ENCODE measurements at places on chromosomes 16 and 17.

DNA sequence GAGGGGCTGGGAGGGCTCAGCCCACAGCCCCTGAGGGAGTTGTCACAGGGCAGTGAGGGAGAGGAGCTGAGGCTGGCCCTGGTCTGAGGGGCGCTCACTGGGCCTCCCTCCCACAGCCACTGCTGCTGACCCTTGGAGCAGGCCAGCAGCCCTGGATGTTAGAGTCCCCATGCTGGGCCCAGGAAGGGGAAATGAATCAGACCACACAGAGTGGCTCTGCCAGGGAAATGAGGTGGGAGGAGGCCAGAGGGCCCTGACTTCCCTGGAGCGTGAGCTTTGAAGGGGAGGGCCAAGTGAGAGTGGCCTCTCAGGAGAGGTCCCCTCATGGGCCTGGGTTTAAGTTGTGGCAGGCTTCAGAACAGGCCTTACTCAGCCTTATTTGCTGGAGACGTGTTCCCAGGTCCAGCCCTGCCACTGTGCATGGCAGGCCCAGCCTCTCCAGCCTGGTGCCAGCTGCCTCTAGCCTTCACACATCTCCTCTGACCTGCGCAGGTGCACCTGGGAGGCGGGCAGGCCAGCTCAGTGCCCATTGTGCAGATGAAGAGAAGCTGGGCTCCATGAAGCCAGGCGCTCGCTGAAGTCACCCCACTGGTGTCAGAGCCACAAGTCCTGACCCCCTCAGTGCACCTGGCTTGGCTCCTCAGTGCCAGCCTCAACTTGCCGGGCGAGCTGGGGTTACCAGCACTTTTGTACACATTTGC lies 15.4 kb downstream of the GPT2 start:
- no peak for DNase-seq

DNA sequence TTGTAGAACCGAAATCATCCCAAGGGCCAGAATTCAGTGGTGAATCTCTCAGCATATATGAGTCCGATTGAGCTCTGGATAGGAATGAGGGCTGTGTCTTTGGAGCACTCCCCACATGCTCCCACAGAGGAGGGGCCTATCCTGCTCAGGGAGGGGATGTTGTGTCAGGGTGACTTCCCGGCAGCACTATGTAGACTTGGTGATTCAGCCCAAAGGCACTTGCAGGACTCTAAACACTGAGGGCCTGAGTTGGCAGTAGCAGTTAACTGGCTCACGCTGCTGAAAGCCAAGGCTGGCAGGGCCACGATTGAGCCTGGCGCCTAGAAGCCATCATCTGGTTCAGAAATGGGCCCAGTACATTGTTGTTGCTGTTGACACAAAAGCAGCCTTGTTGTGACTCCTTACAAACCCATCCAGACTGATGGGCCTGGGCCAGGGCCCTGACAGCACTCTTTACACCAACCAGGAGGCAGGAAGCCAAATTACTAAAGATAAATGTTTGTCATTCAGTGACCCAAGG lies 31.9 kb downstream of the NMT1 start:
- DNase-seq: no peak

DNA sequence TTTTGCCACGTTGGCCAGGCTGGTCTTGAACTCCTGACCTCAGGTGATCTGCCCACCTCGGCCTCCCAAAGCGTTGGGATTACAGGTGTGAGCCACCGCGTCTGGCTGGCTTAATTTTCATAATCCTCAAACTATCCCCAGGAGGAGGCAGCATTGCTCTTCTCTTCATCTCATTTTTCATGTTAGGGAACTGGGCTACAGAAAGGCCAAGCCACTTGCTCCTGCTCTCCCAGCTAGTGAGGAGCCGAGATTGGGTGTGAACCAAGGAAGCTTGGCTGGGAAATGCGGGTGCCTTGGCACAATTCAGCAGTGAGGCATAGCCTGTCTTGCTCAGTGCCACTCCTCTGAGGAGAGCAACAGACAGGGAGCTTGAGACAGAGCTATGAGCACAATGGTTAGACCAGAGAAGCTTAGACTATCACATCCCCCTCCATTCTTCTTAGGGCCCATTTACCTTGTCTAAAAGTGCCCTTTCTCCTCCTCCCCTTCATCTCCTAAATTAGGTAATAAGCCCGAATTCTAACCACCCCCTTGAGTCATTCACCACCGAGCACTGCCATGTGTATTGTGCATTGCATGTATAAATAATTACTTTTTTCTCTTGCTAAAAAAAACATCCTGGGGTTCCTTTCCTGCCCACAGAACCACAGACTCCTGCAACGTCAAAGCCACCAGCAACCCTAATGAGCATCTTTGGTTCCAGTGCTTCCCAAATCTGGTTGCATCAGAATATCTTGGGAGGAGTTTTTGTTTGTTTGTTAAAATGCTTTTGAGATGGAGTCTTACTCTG lies 20.0 kb upstream of the KIF19 start:
- no peak for DNase-seq

DNA sequence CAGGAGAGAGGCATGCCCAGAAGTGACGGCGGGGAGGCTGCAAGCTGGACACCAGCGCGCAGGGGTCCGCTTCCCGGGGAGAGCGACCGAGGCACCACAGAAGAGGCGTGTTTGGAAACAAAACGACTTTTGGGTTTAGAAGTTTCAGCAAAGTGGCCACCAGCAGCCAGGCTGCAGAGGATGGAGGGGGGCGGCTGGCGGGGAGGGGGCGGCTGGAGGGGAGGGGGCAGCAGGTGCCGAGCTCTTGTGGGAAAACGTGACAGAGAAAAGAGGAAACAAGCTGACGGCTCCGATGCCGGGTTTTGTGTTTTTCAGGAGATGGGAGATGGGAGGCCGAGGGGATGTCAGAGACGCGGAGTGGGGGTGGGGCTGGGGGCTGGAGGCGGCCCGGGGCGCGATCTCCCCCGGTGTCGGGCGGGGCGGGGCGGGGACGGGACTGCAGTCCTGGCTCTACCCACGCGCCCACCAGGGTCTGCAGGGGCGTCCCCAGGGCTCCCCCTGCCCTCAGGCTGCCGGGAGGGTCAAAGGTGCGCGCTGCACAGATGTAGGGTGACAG lies 32.1 kb upstream of the RPH3AL start:
- DNase-seq: no peak

DNA sequence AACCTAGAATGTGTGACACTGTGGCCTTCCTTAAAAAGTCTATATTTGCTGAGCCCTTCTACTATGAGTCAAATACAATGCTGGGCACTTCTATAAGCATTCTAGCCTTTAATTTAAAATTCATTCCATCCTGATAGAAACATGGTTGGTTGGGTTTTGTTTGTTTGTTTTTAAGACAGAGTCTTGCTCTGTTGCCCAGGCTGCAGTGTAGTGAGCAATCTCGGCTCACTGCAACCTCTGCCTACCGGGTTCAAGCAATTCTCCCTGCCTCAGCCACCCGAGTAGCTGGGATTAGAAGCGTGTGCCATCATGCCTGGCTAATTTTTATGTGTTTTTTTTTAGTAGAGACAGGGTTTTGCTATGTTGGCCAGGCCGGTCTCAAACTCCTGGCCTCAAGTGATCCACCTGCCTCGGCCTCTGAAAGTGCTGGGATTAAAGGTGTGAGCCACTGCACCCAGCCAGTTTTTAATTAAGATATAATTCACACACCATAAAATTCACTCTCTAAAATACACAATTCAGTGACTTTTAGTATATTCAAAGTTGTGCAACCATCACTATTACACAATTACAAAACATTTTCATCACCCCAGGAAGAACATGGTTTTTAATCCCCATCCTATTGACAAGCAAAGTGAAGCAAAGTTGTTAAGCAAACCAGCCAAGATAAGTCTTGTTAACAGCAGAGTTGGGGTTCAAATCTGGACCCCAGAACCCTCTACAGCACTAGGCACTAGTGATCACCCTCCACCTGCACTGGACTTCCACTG lies 42.8 kb downstream of the CMTM4 start:
- DNase-seq: no peak

- no peak for DNase-seq
These were observed 82.3 kb downstream of the ADCY9 start for GRCh38 chr16:4033951-4034350.

DNA sequence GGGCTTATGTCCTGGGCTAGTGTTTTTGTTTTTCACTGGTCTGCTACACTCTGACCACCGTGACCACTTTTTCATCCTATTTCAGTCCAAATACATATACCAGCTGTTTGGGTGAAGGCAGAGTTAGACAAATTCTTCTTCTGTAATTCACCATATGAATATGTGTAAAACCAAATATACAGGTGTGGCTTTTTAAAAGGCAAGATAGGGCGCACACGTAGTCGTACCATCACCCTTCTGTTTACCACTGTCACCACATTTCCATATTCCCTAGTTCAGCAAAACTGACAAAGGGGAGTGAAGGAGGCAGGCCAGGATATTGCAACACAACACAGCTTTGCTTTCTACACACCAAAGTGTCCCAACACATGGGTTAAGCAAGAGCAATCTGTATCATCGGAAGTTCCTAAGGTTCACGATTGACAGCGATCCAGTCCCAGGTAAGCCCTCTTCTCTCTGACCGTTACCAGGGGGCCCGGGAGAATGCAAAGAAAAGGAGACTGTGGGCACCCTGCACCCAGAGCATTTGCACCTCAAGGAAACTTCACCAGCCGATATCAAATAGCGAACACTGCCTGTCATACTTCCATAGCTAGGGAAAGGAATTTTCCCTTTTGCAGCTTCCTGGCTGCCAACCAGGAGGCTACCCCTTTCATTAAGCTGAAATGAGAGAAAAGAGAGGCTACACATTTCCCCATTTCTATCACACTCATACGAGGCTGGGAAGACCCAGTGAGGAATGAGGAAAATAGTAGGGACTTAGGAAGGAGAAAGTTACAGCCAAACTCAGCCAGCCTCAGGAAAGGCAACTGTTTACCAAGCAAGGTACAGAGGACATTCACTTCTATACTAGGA lies 23.1 kb downstream of the CREBBP start:
- DNase-seq: no peak

DNA sequence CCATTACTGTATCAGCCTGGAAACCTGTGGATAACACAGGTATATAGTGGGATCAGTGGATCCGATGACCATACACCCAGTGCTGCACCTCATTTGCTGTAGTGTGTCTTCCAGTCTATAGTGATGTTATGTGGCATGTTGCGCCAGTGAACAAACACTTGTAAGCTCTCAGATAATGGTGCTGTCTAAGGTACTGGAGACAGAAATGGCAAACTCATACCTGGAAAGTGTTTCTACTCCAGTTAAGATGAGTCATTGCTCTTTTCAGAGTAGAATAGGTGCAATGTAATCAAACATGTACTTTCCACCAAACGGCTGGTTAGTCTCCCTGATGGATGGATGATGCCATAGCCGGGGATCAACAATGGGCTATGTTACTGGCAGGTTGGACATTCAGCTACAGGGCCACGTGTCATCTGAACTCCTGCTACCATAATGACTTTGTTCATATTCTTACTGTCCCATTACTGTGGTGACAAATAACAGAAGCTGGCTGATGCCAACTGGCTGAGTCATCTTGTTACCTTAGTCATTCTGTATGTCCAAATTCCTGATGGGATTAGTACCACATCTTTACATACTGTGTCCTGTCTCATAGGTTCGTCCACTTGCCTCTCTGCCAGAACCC lies 6.3 kb downstream of the CCL11 start:
- no peak for DNase-seq

DNA sequence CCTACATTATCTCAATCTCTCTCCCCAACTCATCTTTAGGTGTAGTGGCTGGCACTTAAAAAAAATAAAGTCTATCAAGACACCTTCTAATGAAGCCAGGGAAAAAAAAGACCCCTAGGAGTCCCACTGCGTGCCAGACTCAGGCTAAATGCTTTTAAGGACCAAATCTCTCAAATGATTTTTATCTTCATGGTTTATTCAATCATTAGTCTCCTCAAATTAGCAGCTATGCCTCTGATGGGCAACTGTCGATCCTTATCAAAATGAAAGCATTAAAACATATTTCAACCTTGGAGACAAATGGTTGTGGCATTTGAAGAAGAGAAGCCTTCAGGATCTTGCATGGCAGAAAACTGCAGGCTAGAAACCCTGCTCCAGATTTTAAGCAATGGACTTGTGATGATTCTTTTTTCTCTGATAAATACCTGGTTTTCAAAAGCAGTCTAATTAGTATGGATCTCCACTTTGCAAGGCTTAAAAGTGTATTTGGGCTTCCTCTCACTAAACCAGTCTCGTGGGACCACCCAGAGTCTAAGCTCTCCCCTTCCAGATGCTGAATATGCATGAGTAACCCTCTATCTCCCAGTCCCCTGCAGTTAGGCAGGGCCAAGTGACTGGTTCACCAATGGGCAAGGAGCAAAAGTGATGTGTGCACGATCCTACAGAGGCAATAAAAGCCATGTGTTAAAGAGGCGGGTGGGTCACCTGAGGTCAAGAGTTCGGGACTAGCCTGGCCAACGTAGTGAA lies 14.9 kb downstream of the ITPRIPL2 start:
- DNase-seq: no peak

- DNase-seq: no peak
These were observed 8.5 kb downstream of the KIF19 start for GRCh38 chr17:74334393-74335039.

GRCh38 chr17:17957584-17957916 lies 14.7 kb downstream of the TOM1L2 start:
- no peak for DNase-seq

DNA sequence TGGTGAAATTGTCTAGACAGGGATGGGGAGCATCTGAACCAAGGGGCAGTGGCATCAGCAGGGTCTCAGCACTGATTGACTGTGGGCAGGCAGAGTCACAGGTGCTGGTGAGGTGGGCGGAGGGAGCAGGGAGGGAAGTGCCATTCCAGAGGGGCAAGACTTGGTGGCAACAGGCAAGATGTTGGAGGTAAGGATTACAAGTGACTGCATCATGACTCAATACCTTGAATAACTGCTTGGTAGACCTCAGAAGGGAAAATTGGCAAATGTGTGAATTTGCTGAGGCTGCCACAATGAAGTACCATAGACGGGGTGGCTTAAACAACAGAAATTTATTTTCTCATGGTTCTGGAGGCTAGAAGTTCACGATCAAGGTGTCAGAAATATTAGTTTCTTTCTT lies 419.1 kb downstream of the HS3ST3B1 start:
- DNase-seq: no peak

- DNase-seq: no peak
These were observed 4.1 kb upstream of the UBTF start for GRCh38 chr17:44223541-44224071.

- DNase-seq: no peak
These were observed 16.6 kb downstream of the C16orf96 start for GRCh38 chr16:4572715-4573114.

- no peak for DNase-seq
These were observed 272.2 kb upstream of the CCL2 start for GRCh38 chr17:33982909-33983308.

DNA sequence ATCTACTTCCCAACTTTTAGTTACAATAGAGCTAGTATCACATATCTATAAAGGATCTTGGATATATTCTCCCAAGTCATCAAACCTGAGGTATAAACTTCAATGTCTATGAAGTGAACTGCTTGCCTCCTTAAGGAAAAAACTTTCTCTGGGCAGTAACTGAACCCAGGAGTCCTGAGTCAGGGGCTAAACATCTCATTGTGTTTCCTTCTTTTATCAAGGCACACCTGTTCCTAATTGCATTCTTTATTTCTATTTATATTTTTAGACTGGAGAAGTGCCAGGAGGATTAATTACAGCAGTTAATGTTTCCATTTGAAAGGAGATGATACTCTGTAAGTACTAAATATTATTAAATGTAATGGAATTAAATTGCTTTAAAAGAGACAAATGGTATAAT lies 98.6 kb downstream of the CDH8 start:
- no peak for DNase-seq

GRCh38 chr17:73369111-73369521 lies 57.3 kb upstream of the CDC42EP4 start:
- DNase-seq: no peak
